MM.1S (cell line): ENCODE measurements at places on chromosomes 7 and 10.

DNA sequence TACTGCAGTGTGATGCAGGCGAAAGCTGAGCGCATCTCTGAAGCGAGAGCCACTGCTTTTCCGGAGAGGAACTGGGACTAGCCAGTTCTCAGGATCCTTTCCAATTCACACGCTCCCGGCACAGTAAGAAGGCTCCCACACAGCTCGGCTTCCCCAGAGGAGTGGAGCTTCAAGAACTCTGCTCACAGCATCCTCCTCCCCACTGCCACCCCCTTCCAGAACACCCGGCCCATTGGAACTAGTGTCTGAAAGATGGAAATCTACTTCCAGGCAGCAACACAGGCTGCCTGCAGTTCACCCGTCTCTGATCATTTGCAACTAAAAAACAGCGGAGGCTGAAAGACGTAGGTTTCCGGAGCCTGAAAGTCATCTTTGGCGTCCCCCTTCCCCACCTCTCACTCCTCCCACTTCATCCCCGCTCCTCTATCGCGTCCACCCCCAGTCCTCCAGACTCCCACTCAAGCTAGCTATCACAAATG lies at the start of gene DGKB:
Gene DGKB, minus strand, starts transcription at position 163 of the 479 bp plus-strand sequence.
- no peak for DNase-seq

DNA sequence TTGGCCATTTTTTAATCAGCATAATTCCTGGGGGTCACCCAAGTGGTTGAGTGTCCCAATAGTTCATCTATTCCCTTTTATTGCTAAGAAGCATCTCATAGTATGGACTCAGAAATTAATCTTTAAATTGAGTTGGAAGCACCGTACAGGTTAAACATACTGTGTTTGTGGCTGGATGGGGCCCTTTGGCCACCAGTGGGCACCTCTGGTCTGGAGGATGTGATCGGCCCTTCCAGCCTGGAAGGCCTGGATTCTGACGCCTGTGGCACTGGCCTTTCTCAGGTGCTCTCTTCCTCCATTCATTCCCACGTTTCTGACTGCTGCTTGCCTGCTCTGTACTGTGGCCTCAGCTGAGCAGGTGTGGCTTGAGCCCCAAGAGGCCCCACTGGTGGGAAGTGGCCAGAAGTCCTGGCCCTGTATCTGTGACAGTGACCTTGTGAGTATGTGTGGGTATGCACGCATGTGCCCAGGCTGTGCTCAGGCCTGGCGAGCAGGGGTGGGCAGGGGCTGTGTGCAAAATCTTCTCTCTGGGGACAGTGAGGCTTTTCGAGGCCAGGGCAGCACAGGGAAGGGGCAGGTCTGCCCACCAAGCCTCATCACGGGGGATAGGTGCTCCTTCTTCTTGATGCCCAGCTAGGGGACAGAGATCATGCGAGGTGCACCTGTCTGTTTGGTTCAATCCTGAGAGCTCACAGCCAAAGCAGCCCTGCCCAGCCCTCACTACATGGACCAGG lies 30.1 kb downstream of the LDB3 start:
- DNase-seq = no peak

GRCh38 chr10:71776481-71776925 lies 3.2 kb upstream of the VSIR start:
- no peak for DNase-seq

GRCh38 chr10:28508304-28508925 lies 24.5 kb upstream of the WAC start:
- no peak for DNase-seq
